Stimulated activated CD4-positive, alpha-beta T cell treated with anti-CD3 and anti-CD28 coated beads, Interleukin-2, amount 100 ng/mL, for 24 hours (primary cell): ENCODE measurements at places on chromosomes 7 and 10.

- DNase-seq: no peak
Observed at GRCh38 chr7:116949941-116950801, 3.1 kb upstream of the ST7 start.

DNA sequence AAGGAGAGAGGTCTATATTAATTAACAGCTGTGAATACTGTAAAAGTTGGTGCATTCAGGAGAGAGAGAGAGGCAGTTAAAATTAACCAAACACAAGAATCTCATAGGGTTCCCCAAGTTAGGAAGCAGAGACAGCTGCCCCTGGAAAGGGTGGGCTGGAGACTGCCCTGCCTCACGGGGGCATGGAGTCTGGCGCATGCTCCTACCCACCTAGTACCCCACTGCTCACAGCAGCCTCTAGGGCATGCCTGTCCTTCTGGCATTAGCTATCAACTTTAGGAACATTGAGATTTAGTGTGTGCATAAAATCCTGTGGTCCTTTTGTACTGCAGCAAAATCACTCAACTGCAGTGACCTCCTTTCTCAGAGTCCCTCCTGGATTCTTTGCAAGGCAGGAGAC, 710.1 kb downstream of the SORCS3 start:
- DNase-seq: no peak

GRCh38 chr7:5452937-5453540, 29.4 kb upstream of the TNRC18 start:
- DNase-seq: no peak

- no peak for DNase-seq
Observed at GRCh38 chr7:141013345-141013715, 1.4 kb downstream of the MRPS33 start.
